T-cell (primary cell): ENCODE measurements at places on chromosomes 4 and X. TPM values are rescaled to one million over a fixed set of nuclear protein-coding genes. Genes with fewer than 3 reads are reported as not detected.

- no peak for DNase-seq
These were observed 24.4 kb upstream of the FAM47B start for GRCh38 chrX:34918091-34918736.

- DNase-seq: no peak
These were observed 15.0 kb upstream of the CT47A1 start for GRCh38 chrX:121000589-121000988.

GRCh38 chr4:31674313-31674947 lies 954.3 kb downstream of the PCDH7 start:
- no peak for DNase-seq

- no peak for DNase-seq
These were observed 205.4 kb downstream of the SHROOM3 start for GRCh38 chr4:76640353-76640910.

GRCh38 chr4:111991797-111992196 lies 153.5 kb upstream of the FAM241A start:
- DNase-seq: no peak

DNA sequence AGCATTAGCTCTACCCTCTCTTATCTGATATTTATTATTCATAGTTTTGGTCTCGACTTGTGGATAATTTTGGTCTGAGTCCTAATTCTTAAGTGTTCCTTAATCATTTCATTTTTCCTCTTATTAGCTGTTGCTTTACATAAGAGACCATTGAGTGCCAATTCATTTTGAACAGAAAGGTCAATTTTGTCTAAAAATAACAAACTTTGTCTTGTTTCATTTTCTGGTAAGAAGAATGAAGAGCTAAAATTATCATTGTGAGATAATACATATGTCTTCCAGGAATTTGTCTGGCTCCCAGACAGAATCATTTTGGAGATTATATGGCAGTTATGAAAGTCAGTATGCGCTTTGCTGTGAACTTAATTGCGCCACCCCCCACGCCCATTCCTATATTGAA lies 1471.8 kb downstream of the PCDH7 start:
- DNase-seq: no peak

- DNase-seq: no peak
These were observed 119.7 kb downstream of the CHRDL1 start for GRCh38 chrX:110675886-110676285.

- DNase-seq: no peak
These were observed 1.9 kb downstream of the STK26 start for GRCh38 chrX:132025041-132025440.

The HMX1 gene
- total RNA-seq: not detected

DNA sequence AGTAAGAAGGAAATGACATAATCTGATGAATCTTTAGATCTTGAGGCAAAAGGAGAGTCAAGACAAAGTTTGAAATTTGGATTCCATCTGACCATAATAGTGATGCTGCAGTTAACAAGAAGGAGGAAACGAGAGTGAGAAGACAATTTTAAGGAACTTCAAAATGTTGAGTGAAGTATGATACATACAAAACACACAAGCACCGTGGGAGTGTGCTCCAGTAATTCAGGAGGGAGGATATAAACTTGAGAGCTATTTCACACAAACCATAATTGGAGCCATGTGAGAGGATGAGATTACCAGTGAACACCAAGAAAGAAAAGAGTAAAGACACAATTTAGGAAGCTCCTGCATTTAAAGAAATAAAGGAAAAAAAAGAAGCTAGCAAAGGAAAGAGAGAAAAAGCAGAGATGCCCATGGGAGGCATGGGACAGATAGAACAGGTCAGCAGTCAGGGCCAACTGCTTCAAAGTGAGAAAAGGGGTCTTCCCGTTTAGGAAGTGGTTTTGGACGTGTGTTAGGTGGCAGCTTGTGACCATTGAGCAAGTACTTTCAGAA lies 150.7 kb upstream of the SLC7A11 start:
- DNase-seq: no peak

The EMD gene
- 73.4 TPM for total RNA-seq

The CXCL6 gene
- total RNA-seq: not detected

- DNase-seq: no peak
These were observed 39.3 kb downstream of the ELF2 start for GRCh38 chr4:139137763-139138162.

GRCh38 chrX:42954880-42955279 lies 176.9 kb upstream of the PPP1R2C start:
- DNase-seq: no peak

DNA sequence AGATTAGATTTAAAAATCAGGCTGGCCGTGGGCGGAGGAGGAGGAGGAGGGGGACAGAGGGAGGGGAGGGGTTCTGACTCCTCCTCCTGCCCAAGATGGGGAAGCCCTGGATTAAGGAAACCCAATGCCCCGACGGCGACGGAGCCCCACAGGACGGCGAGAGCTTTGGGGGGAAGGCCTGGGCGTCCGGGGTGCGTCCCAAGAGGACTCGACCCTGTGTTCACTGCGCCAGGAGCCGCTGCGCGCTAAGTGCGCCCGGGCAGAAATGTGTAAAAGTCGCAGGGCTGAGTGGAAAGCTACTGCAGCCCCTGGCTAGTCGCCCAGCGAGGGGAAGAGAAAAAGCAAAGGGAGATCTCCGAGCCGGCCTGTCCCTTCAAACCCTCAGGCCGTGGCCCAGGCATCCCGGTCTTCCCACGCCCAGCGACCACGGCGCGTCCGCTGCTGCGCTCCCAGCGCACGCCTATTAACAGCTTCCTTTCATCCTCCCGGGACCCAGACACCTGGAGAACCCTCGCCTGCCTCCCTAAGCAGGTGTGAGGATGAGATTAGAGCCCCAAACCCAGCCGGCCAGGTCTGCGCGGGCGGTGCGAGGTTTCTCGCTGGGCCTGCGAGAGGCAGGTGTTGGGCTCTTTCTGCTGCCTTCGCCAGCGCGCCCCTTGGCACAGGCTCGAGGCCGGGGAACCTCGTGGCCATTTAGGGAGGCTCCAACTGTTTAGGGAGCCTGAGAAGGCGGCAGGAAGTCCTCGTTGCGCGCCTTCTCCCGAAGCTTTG lies 1.4 kb upstream of the RPS6KA3 start:
- no peak for DNase-seq

The CTPS2 gene
- 5.6 TPM for total RNA-seq

The ADH1B gene
- total RNA-seq: 3.1 TPM

- DNase-seq: no peak
These were observed 245.9 kb downstream of the HS3ST1 start for GRCh38 chr4:11182586-11183355.

GRCh38 chr4:114019276-114019968 lies 40.0 kb upstream of the ARSJ start:
- no peak for DNase-seq

The TMEM255A gene
- total RNA-seq: not detected

The SLIT2 gene
- total RNA-seq: 0.50 TPM

The NR0B1 gene
- not detected for total RNA-seq

GRCh38 chrX:19649226-19649995 lies 134.1 kb upstream of the MAP3K15 start:
- DNase-seq: no peak

- no peak for DNase-seq
These were observed 7.0 kb upstream of the CDKN2AIP start for GRCh38 chr4:183437452-183437851.
